ENCODE measurements at places on chromosomes 2 and 18. TPM values are rescaled to one million over a fixed set of nuclear protein-coding genes. Genes with fewer than 3 reads are reported as not detected.

SERPINB3 gene
- total RNA-seq: not detected

ANKRD30B gene
- not detected for total RNA-seq

DNA sequence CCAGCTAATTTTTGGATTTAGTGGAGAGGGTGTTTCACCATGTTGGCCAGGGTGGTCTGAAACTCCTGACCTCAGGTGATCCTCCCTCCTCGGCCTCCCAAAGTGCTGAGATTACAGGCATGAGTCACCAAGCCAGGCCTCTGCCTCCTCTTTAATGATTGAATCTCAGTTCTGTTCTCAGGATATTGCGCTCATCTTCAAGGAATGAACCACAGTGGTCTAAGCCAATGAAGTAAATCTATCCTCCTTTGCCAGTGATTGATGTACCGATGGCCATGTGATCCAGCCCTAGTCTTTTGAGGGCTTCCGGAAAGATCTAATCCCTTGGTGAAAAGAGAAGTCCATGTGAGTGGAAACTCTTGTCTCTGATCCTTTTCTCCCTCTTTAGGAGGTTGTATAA, 48.6 kb downstream of the POLE4 start:
- H3K4me1 ChIP-seq: no peaks in the 10 kb centered on the region
- H3K4me3 ChIP-seq: no peak overlapping the region
- H3K27ac ChIP-seq: no peak overlapping the region
- H3K27me3 ChIP-seq: no peaks in the 10 kb centered on the region

- H3K36me3 ChIP-seq: no peaks in the 10 kb centered on the region
- H3K27me3 ChIP-seq: no peaks in the 10 kb centered on the region
- H3K4me3 ChIP-seq: no peak overlapping the region
Observed at GRCh38 chr2:237230355-237230754, 144.7 kb downstream of the COPS8 start.

- H3K4me1 ChIP-seq: peaks cover 45% of the 10 kb centered on the region
- peak overlapping the region; percentile 94 for H3K27ac ChIP-seq
- no peak for DNase-seq
- H3K4me3 ChIP-seq: peak overlapping the region; percentile 60
- H3K27me3 ChIP-seq: no peaks in the 10 kb centered on the region
- no peaks in the 10 kb centered on the region for H3K36me3 ChIP-seq
Observed at GRCh38 chr2:127408807-127409099, 9.5 kb upstream of the PROC start.
